ENCODE measurements at places on chromosomes 7 and 10. TPM values are rescaled to one million over a fixed set of nuclear protein-coding genes. Genes with fewer than 3 reads are reported as not detected.

AOC1 gene
- not detected for total RNA-seq

- no peak for DNase-seq
Observed at GRCh38 chr7:159117366-159118196, 27.1 kb downstream of the VIPR2 start.

DNA sequence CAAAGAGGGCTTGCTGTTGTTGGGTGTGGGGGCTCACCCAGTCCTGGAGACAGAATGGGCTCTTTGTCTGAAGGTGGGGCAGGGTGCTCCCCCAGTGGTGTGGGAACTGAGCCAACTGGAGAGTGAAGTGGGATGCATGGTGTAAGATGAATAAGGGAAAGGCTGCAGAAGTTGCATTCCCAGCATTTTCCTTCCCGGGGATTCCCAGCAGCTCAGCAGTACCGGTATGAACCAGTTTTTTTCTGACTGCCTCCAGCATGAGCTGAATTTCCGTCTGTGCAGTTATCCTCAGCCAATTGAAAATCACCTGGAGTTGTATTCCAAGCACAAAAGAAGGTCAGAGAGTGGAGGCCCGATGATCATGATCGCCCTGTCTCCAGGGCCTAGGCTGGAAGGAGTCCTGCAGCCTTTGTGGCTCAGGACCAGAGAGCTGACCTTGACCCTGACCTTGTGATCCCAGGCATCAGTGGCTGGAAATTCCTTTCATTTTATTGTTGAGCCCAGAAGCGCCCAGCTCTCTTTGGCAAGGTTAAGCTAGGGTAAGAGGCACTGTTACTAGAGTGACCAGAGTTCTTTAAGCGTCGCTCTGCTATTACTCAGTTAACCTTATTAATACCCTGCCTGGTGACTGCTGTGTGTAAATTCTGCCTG is 33.4 kb downstream of the OGDH start:
- DNase-seq: no peak

DNA sequence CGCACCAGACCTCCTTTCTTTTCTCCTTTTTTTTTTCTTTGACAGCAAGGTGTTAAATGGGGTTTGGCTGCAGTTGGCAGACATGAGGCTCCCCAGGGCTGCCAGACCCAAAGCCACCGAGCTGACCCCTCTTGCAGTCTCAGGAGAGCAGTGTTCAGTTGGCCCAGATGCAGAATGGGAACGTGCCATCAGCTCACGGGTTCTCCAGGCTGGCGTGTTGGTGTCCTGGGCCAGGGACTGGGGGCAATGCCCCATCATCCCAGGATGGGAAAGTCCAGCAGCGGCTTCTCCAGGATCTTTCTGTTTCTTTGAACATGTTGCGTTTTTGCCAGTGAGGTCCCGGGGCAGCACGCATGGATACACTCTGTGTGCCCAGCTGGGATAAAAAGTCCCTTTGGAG is 114.6 kb upstream of the KCTD7 start:
- DNase-seq: no peak

DNA sequence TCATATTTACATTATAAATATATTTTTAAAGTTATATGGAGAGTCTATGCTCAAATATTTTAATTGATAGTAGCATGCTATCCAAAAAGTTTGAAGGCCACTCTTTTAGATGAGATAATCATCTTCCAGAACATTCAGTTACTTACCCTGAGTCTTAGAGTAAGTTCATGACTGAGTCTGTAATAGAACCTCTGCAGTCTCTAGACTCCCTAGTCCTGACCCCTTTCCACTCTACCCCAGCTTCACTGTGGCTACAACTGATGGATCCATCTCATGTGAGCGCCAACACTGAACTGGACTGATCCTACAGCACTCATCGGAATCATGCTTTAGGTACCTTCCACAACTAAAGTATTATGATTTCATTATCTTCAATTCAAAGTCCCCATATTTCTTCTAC is 10.1 kb downstream of the HACD1 start:
- DNase-seq: no peak

DNA sequence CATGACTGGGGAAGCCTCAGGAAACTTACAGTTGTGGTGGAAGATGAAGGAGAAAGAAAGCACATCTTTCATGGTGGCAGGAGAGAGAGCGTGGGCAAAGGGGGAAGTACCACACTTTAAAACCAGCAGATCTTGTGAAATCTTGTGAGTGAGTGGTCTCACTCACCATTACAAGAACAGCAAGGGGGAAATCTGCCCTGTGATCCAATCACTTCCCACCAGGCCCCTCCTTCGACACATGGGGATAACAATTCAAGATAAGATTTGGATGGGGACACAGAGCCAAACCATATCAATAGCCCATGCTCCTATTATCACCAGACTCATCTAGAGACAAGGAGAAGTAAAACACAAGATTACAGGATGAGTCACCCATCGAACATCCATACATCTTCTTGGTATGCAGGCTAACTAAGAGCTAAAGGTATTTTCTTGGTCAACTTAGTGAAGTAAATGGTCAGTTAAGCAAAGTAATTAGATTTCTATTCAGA is 55.3 kb upstream of the YAE1 start:
- DNase-seq: no peak

PROSER2 gene
- 2.8 TPM for total RNA-seq

SH2D4B gene
- 0.18 TPM for total RNA-seq

DNA sequence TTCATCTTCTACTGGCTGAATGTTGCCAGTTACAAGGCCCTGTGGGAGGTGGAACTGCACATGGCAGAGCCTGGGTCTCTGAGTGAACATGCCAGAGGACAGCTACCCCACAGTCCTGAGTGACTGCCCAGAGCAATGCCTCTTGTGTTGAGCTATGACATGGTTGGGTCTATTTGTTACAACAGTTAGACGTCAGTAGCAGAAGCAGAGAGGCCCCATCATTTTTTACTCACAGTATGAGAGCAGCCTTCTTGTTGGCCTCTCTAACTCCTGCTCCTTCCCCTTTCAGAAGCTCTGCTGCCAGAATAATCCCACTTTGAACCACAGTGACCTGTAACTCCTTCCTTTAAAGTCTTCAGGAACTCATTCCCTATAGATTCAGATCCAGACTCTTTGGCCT is 30.8 kb upstream of the NRP1 start:
- no peak for DNase-seq

GRCh38 chr7:120460949-120461348 is 188.0 kb downstream of the KCND2 start:
- no peak for DNase-seq

- no peak for DNase-seq
Observed at GRCh38 chr10:84563868-84564267, 235.5 kb downstream of the CCSER2 start.

- DNase-seq: no peak
Observed at GRCh38 chr10:74643596-74643975, 182.8 kb upstream of the KAT6B start.

TDRD1 gene
- total RNA-seq: 0.21 TPM

ACTL6B gene
- not detected for total RNA-seq

ADAM12 gene
- total RNA-seq: not detected

DNA sequence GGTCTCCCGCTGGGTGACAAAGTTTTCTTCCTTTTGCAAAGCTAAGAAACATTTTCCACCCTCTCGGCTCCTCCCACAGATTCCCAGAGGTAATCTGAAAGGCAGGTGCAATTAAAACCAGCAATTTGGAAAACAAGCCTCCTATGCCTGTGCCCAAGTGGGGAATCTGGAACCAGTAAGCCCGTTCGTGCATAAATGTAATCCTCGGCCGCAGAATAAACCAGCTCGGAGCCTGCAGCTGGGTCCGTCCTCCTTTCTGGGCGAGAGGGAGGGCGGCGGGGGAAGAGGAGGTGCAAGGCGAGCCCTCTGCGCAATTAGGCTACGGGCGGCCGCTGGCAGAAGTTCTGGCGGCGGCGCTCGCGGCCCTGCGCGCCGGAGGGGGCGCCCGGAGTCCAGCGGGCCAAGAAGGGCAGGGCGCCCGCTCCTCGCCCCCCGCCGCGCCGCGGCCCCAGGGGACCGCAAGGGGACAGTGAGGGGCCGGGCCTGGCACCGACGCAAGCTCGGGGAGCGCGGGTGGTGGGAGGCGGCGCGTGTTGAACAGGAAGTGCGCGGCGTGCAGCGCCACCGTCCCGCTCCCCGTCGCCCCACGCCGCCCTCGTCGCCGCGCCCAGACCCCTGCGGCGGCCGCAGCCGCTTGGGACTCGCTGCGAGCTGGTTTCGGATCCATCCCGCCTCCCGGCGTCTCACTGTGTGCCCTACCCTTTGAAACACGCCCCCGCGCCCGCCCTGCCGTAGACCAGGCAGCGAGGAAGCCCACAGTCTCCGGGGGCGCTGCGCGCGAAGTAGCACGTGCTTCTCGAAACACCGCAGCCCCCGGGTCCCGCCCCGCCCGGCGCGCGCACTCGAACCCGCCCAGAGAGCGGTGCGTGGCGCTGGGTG is at the start of gene PRKAG2:
TSS of gene PRKAG2 (minus strand) at position 217 of the 879 bp plus-strand sequence. CDS start 495 bp downstream, outside the sequence.
- DNase-seq: peak; percentile 79

GRCh38 chr10:107164992-107165391 is 486 bp upstream of the SORCS1 start:
- DNase-seq: no peak

GRCh38 chr10:16049050-16049449 is 188.7 kb upstream of the MINDY3 start:
- no peak for DNase-seq

- no peak for DNase-seq
Observed at GRCh38 chr10:76115471-76116155, 684.2 kb downstream of the LRMDA start.

DNA sequence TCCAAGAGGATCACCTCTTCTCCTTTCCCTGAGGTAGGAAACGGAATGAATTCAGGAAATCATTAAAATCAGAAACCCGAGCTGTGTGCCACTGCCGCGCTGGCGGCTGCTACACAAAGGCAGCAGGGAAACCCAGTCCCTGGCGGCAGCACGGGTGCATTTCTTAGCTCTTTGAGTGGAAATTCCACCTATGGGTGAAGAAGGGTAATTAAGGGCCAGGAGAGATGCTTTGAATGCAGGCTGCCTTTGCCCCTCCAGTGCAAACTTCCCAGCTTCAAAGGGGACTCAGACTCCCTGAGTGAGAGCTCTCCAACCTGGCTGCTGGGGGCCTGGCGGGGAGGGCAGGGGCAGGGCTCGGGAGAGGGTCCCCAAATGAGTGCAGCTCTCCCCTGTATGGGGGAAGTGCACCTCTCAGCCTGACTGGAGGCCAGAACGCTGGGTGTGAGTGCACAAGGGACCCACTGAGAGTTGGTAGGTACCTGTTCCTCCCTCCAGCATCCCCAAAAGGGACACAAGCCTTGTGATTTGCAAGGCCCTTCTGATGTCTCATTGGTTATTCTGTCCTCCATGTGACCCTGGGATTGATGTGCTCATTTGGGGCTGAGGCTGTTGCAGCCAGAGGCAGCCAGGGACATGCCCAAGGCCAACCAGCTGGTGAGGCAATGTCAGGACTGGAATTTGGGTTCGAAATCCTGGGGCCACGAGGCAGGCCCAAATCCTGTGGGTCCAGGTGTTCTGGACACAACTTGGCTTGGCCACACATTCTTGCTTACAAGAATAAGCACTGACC is 16.3 kb upstream of the ZMIZ1 start:
- DNase-seq: no peak

MYOF gene
- total RNA-seq: 22.1 TPM

METTL27 gene
- total RNA-seq: 0.23 TPM

DNA sequence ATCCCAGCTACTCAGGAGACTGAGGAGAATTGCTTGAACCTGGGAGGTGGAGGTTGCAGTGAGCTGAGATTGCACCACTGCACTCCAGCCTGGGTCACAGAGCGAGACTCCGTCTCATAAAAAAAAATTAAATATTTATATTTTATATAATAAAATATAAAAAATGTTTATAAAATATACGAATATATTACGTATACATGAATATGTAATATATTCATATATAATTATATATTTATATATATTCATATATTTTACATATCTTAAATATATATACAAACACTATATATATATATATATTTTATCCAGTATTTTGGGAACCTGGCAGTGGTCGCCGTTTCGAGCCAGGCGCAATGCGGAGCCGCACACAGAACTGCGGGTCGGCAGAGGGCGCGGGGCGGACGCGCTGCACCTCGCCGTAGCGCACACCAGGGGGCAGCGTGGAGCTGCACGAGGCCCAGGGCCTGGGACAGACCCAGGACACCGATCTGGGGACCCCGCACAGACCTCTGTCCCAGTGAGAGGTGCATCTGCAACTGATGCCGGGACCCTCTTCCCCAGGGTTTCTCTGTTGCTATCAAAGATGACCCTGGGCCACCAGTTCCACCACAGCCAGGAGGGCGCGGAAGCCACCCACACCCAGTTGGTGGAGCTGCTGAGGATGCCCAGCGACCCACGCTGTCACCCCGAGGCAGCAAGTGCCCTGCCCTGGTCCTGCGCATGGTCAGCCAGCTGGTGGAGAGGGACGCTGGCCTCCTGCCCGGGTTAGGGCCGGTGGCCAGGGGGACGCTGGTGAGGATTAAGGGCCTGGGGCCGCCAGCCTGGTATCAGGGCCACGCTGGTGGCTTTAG is 22.7 kb downstream of the AP5Z1 start:
- peak; percentile 74 for DNase-seq

Data from activated naive CD8-positive, alpha-beta T cell treated with anti-CD3 and anti-CD28 coated beads for 36 hours (primary cell).